ENCODE measurements at places on chromosomes 2 and 18. TPM values are rescaled to one million over a fixed set of nuclear protein-coding genes. Genes with fewer than 3 reads are reported as not detected.

The SKOR2 gene
- 19.9 TPM for total RNA-seq

GRCh38 chr2:152067823-152068222, 31.0 kb downstream of the CACNB4 start:
- no peak for DNase-seq

DNA sequence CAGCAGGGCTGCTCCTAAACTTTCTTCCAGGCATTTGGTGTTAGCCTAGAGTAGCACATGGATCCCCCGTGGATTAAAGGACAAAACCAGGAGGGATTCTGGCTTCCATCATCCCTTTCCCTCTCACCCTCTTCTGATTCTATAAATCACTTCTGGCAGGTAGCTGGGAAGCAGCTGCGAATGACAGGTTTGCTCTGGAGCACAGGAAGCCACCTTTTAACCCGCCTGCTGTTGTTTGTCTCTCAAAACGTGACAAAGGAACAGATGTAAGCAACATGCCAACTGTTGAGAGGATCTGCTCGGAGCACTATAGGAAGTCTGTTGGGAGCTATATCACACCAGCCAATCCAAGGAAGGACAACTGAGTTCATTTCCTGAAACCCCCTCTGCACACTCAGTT, 101.9 kb downstream of the ACTR2 start:
- DNase-seq = no peak

GRCh38 chr2:200619279-200619678, 33.5 kb downstream of the AOX1 start:
- DNase-seq = no peak

- DNase-seq = no peak
These were observed 58.9 kb upstream of the ZNF516 start for GRCh38 chr18:76553715-76554546.
